Activated naive CD4-positive, alpha-beta T cell treated with anti-CD3 and anti-CD28 coated beads, Interleukin-2, amount 10 ng/mL, durations not matched to agents 5 hours and 36 hours (primary cell): ENCODE measurements at places on chromosomes 3 and 15. TPM values are rescaled to one million over a fixed set of nuclear protein-coding genes. Genes with fewer than 3 reads are reported as not detected.

CRABP1 gene
- total RNA-seq, result not detected

WWTR1 gene
- total RNA-seq, result 0.10 TPM

ILDR1 gene
- total RNA-seq, result 0.10 TPM

SLC6A20 gene
- not detected for total RNA-seq

KLHL40 gene
- total RNA-seq, result not detected

COX17 gene
- total RNA-seq, result 45.9 TPM

CAMP gene
- not detected for total RNA-seq

INSYN1 gene
- total RNA-seq, result not detected

LRRN1 gene
- total RNA-seq, result 2.1 TPM

MRAS gene
- total RNA-seq, result not detected

TMCO5A gene
- total RNA-seq, result not detected

IL17RB gene
- 5.2 TPM for total RNA-seq

UACA gene
- 0.91 TPM for total RNA-seq
